ENCODE measurements at places on chromosomes 1 and 21. TPM values are rescaled to one million over a fixed set of nuclear protein-coding genes. Genes with fewer than 3 reads are reported as not detected.

DNA sequence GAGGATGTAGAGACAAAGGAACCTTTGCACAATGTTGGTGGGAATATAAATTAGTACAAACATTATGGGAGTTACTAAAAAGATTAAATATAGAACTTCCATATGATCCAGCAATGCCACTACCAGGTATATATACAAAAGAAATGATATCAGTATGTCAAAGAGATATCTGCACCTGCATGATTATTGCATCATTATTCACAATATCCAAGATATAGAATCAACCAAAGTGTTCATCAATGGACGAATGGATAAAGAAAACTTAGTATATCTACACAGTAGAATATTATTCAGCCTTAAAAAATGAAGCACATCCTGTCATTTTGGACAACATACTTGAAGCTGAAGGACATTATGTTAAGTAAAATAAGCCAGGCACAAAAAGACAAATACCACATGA lies 61.8 kb upstream of the USH2A start:
- H3K36me3 ChIP-seq = no peaks in the 10 kb centered on the region
- DNase-seq = no peak
- H3K27ac ChIP-seq = no peak overlapping the region
- H3K27me3 ChIP-seq = no peaks in the 10 kb centered on the region
- H3K4me1 ChIP-seq = no peaks in the 10 kb centered on the region

DNA sequence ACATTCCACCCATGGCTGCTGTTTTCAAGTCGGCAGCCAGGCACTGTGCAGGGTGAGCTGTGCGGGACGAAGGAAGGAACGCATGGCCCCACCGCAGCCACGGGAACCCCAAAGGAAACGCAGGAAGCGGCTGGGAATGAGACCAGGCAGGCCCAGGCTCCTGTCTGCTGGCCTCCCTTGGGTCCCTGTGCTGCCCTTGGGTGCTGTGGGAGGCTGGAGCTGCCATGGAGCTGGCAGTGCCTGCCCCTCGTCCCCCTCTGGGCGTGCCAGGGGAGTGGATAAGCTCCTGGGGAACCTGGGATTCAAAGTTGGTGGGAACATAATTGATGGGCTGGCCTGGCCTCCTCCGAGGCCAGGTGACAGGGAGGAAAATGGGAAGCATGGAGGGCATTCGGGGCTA lies 5.3 kb upstream of the KRTAP10-4 start:
- no peaks in the 10 kb centered on the region for H3K4me1 ChIP-seq
- no peak overlapping the region for H3K27ac ChIP-seq
- H3K4me3 ChIP-seq = no peak overlapping the region

- H3K4me1 ChIP-seq = peaks cover 50% of the 10 kb centered on the region
- peak overlapping the region; percentile 81 for H3K27ac ChIP-seq
- H3K36me3 ChIP-seq = no peaks in the 10 kb centered on the region
- no peaks in the 10 kb centered on the region for H3K27me3 ChIP-seq
- no peak for DNase-seq
Observed at GRCh38 chr1:203644661-203645510, 18.3 kb downstream of the ATP2B4 start.

GRCh38 chr1:19854866-19855265 lies 27.3 kb upstream of the OTUD3 start:
- no peaks in the 10 kb centered on the region for H3K36me3 ChIP-seq
- no peak for DNase-seq
- no peaks in the 10 kb centered on the region for H3K27me3 ChIP-seq
- no peak overlapping the region for H3K27ac ChIP-seq

DNA sequence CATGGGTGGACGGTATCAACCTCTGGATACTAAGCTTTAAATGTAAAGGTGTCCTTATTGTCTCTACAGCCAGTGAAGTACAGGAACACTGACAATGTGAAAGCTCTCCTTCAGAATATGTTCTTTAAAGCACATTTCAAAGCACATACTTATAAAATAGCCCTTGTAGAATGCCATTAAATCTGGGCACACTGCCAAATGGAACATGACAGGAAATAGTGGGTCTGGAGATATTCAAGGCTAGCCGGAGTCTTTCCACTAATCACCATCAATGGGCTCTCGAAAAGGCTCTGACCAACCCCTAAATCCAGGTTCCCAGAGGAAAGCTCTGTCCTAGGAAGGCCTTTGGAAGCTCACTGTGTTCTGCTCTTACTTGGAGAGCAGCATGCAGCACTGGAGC lies 46.6 kb downstream of the PLD5 start:
- H3K27ac ChIP-seq = no peak overlapping the region
- no peak for DNase-seq
- no peaks in the 10 kb centered on the region for H3K4me1 ChIP-seq
- H3K4me3 ChIP-seq = no peak overlapping the region

- peak overlapping the region; percentile 9 for H3K27ac ChIP-seq
- peaks cover 24% of the 10 kb centered on the region for H3K4me1 ChIP-seq
- H3K4me3 ChIP-seq = no peak overlapping the region
- no peaks in the 10 kb centered on the region for H3K36me3 ChIP-seq
- no peaks in the 10 kb centered on the region for H3K27me3 ChIP-seq
Observed at GRCh38 chr1:43137445-43138052, 34.5 kb downstream of the EBNA1BP2 start.

DNA sequence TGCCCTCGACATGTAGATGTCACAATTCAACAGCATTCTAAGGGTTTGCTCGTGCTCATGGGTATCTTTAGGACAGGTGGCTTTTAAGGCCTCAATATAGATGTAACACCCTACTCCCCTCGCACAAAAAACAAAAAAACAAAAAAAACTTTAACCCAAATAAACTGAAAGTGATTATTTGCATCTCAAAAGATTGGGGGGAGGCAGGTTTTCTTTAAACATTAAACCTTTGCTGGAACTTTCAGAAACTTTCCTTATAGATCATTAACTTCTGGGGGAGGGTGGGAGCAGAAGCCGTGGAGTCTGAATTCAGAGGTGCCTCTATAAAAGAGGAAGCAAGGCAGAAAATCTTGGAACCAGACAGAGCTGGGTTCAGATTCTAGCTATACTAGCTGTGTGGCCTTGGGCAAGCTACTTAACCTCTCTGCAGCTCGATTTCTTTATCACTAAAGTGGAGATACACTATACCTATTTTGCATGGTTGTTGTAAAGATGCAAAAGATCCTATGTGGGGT lies 3.2 kb upstream of the KIAA1614 start:
- peaks cover 3% of the 10 kb centered on the region for H3K27me3 ChIP-seq
- H3K36me3 ChIP-seq = no peaks in the 10 kb centered on the region
- no peak overlapping the region for H3K4me3 ChIP-seq
- H3K4me1 ChIP-seq = peaks cover 10% of the 10 kb centered on the region

- no peaks in the 10 kb centered on the region for H3K36me3 ChIP-seq
- no peak overlapping the region for H3K4me3 ChIP-seq
- H3K4me1 ChIP-seq = peaks cover 3% of the 10 kb centered on the region
- H3K27me3 ChIP-seq = no peaks in the 10 kb centered on the region
- no peak for DNase-seq
Observed at GRCh38 chr1:54936791-54937190, 43.6 kb upstream of the TMEM61 start.

DNA sequence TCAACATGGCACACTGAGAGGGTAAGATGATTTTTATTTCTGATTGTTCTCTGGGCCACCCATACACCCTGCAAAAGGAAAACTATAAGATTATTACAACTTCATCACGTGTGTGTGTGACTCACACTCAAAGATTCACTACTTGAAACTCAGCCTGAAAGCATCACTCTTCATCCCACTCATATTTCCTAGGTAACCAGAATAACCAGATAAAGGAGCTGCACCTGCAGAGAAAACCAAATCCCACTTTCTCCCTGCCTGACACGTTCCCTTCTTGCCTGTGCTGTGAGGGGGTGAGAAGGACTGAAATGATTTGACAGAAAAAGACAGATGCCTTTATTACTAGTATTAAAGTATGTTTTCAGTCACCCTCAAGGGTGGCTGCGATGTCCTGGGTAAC lies 131.6 kb downstream of the TGFBR3 start:
- H3K36me3 ChIP-seq = no peaks in the 10 kb centered on the region
- no peaks in the 10 kb centered on the region for H3K27me3 ChIP-seq

DNA sequence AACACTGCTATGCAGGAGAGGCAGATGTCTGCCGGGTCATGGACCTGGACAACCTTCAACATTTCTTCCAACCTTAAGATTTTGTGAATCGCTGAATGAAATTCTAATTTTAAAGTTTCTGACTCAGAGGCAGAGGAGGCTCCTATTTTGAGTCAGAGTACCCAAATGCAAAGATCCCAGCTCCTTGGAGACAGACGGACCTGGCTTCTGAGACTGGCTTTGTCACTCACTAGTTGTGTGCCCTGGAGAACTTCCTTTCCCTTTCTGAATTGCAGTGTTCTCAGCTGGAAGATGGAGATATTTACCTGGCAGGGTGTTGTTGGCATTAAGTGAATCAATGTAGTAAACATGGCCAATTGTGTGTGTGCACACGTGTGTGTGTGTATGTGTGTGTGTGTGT lies 51.9 kb downstream of the IER5 start:
- H3K4me1 ChIP-seq = peaks cover 28% of the 10 kb centered on the region
- no peak overlapping the region for H3K27ac ChIP-seq
- no peaks in the 10 kb centered on the region for H3K27me3 ChIP-seq
- H3K4me3 ChIP-seq = no peak overlapping the region

DNA sequence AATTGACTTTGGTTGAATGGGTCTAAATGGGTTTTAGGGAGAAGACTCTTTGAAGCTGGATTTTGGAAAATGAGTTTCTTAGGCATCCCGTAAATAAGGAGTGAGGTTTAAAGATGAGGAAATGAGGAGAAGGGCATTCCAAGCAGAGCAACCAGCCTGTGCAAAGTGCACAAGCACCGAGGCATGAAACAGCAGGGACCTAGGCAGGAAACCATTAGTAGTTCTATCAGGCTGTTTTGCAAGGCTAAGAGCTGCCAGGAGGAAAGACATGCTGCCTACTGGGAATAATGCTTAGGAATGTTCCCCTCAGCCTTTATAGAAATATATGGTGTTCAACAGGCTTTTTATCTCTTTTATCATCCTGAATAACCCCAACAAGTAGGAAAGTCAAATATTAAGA lies 153.1 kb upstream of the FGGY start:
- no peak overlapping the region for H3K27ac ChIP-seq
- no peaks in the 10 kb centered on the region for H3K27me3 ChIP-seq
- DNase-seq = no peak
- H3K36me3 ChIP-seq = no peaks in the 10 kb centered on the region
- peaks cover 34% of the 10 kb centered on the region for H3K4me1 ChIP-seq
- no peak overlapping the region for H3K4me3 ChIP-seq

GRCh38 chr1:186618401-186619170 lies 61.6 kb downstream of the PTGS2 start:
- peak overlapping the region; percentile 16 for H3K27ac ChIP-seq
- H3K4me1 ChIP-seq = peaks cover 10% of the 10 kb centered on the region
- no peaks in the 10 kb centered on the region for H3K27me3 ChIP-seq

DNA sequence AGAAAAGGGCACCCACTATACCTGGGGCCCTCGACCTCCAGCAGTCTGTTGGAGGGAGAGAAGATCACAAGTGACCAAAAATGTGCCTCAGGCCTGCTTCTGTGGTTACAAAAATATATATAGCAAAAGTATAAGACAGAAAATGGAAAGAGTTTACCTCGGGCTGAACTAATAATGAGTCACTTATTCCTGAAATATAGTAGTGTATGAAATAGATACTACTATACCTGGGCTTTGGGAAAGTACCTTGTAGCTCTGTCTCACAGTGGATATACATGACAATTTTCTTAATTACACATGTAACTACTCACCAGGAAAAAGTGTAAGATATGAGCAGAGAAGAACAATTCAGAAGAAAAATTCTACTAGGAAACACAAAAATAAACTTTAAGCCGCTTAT lies 7.3 kb upstream of the APCS start:
- H3K36me3 ChIP-seq = no peaks in the 10 kb centered on the region
- no peaks in the 10 kb centered on the region for H3K4me1 ChIP-seq
- no peak overlapping the region for H3K27ac ChIP-seq
- DNase-seq = no peak
- H3K4me3 ChIP-seq = no peak overlapping the region

The NFASC gene
- 12.7 TPM for total RNA-seq

The FLAD1 gene
- 50.5 TPM for total RNA-seq

The IQGAP3 gene
- 5.2 TPM for total RNA-seq

The IGSF21 gene
- total RNA-seq = 3.5 TPM

The GREM2 gene
- total RNA-seq = 0.44 TPM

The ADORA1 gene
- total RNA-seq = 5.2 TPM

The LCE6A gene
- total RNA-seq = 45.5 TPM
